ENCODE measurements at places on chromosomes 1 and 21. TPM values are rescaled to one million over a fixed set of nuclear protein-coding genes. Genes with fewer than 3 reads are reported as not detected.

The ARHGEF10L gene
- 177 TPM for total RNA-seq

DNA sequence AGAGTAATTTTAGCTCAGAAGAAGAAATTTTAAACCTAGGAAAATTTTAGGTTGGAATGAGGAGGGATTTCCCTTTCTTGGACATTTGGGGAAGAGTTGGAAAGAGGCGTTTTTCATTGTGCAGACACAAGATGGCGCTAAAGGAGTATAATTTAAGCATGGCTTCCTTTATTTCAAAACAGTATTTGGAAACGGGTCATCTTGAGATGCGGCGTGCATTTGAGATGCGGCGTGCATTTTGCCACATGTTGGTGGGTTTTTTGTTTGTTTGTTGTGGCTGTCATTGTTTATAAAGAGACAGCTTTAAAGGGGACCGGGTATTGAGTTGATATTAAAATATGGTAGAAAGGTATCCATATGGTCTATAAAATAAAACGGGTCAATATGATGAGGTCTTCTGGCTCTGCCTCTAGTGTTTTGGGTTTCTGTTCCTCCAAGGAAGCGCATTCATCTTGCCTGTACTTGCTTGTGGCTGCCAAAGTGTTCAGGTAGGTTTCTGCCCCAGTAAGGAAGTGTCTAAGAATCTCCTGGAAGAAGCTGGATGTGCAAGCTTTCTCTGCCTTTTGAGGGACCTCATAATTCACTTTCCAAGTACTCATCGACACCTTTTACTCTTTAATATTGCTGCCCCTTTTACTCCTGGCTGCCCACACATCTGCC lies 210.3 kb downstream of the SLC35F3 start:
- no peak for DNase-seq
- no peak overlapping the region for H3K4me3 ChIP-seq
- no peak overlapping the region for H3K27ac ChIP-seq
- H3K36me3 ChIP-seq = no peaks in the 10 kb centered on the region
- H3K4me1 ChIP-seq = no peaks in the 10 kb centered on the region

GRCh38 chr21:15004721-15005370 lies 60.0 kb downstream of the NRIP1 start:
- no peaks in the 10 kb centered on the region for H3K27me3 ChIP-seq
- H3K27ac ChIP-seq = no peak overlapping the region
- DNase-seq = no peak
- H3K4me3 ChIP-seq = no peak overlapping the region
- H3K36me3 ChIP-seq = no peaks in the 10 kb centered on the region

The GJC2 gene
- total RNA-seq = 5.4 TPM

DNA sequence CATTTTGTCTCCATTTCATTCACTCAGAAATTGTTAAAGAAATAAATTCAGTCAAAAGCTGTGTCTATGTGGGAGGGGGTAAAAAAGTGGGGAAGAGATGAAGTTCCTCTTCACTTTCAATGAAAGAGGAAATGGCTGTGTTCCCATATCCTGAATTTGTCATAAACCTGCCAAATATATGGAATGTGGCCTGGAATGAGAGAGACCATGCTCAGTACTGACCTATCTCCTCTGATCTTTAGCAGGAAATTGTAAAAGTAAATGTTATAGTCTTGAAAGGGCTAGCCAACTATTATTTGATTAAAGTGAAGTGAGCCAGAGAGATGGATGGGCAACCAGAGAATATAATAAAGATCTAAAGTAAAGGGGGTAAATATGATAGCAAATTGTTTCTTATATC lies 130.3 kb upstream of the C21orf91 start:
- H3K4me1 ChIP-seq = peaks cover 3% of the 10 kb centered on the region
- no peak for DNase-seq
- H3K27ac ChIP-seq = no peak overlapping the region
- no peaks in the 10 kb centered on the region for H3K36me3 ChIP-seq
